ENCODE measurements at places on chromosomes 7 and 10.

DNA sequence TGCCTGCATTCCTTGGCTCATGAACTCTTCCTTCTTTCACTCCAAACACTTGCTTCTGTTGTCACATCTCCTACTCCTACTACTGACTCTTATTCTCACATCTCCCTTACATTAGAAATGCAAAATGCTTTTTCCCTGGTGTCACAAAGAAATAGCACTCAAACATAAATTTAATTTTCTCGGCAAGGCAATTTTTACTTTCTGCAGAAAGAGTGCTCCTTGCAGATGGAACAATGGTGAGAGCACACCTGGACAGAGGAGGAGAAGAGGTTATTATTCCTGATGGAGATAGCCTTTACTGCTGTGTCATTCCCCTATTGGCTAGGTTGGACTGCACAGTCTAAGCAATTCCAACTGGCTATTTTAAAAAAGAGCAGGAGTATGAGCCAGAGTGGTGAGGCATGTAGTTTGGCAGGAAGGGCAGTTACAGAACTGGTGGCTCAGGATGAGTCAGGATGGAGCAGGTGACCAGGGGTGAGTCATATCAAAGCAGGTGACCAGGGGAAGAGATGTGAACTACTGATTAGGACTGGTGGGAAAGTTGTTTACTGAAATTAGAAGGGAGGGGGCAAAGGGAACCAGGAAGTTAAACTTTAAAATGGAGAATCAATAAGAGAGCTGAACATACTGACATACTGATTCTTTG lies 52.9 kb downstream of the CYP2C9 start:
- no peak for DNase-seq

DNA sequence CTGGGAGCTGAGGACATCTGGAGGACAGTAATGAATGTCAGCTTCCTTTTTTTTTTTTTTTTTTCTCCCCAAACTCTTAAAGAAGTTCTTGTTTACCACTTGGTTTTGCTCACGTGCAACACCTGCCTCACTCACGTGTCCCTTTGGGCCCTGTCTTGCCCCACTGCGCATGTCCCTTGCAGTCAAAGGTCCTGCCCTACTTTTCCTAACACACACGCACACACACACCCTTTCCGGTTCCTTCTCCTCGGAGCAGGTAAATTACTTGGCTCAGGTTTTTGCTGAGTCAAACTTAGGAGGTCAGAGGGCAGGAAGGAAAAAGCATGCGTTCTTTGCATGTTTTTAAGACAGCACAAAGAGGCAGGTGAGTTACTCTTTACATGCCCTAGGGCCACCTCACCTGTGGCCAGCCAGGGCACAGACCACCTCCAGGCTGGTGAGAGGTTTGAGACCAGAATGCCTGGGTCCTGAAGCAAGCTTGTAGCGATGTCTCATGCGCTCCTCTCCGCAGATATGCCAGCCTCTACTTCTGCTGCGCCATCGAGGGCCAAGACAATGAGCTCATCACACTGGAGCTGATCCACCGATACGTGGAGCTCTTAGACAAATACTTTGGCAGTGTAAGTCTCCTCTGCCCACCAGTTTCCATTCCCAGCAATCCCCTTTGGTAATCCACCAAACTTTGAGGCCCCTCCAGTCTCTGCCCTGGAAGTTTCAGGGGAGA lies 2.8 kb downstream of the AP1S1 start:
- DNase-seq: no peak

- DNase-seq: no peak
These were observed 279.3 kb upstream of the MTPN start for GRCh38 chr7:136256491-136256890.

GRCh38 chr7:92874567-92874966 lies 38.2 kb upstream of the CDK6 start:
- no peak for DNase-seq

DNA sequence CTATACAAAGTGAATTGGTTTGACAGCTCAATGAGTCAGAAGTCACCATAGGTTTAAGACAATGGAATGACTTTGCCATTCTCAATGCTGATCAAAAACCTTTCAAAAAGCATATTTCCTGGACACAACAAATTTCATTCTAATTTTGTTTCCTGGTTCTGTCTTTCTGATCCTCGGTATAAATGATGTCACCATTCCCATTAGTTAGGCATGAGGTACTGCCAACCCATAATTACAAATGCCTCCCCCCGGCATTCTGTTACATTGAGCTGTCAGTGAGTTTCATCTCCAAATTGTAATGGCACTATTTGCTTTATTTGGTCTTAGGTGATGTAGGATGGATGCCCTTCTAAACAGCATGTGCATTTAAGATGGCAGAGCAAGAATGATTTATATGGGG lies 81.7 kb upstream of the NFE2L3 start:
- no peak for DNase-seq

DNA sequence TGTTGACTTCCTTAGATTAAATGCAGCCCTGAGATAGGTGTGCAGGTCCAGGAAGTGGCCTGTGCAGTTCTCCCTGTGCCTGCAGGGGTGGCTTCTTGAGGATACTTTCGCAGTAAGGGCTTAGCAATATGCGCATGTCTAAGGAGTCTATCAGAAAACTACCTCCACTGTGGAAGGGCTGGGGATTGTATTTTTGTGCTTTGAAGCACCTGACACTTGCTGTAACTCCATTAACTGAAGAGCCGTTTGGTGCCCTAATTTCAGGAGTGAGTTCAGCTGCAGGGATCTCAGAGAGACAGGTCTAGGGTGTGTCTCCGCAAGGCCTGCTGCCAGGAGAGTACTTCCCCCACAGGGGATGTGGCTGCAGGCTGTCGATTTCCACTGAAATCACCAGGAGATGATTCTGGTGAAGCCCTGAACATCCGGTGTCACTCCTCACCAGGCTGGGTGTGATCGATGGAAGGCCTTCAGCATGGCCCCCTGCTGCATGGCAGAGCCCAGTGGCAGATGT lies 35.5 kb downstream of the IKZF1 start:
- no peak for DNase-seq

DNA sequence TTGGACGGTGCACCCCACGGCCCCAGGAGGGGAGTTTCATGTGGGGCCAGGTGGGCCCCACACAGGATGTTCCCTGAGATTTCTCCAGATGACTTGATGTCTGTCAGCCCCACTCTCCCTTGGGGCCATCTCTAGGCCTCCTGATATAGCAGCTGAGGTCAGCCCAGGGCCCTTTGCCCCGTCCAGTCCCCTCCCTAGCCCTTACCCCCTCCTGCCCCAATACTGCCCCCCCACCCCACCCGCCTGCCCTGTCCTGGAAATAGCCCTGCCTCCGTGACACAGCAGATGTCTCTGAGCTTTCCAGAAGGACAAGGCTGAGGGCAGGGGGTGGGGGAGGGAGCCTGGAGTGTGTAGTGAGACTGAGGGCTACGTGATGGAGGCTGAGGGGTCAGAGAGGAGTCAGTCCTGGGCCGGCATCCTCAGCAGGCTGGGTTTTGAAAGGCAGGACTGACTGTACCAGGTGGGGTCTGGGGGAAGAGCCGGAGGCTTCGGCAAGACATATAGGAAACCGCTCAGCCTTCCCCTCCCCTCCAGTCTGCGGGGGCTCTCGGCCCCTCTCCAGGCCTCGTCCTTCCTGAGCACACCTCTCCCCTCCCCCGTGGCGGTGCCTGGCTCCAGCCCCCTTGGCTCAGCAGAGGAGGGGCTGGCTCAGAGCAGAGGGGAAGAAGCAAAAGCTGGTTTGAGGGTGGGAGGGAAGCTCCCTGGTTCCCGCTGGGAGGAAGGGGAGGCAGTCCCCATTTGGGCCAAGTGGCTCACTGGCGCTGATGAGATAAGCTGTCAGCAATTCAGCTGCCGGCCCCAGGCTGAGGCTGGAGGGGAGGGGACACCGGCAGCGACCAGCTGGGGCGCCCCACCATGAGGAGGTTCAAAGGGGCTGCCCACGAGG lies 2.0 kb downstream of the FLNC start:
- DNase-seq: peak; percentile 53
